ENCODE measurements at places on chromosomes 16 and 17. TPM values are rescaled to one million over a fixed set of nuclear protein-coding genes. Genes with fewer than 3 reads are reported as not detected.

DNA sequence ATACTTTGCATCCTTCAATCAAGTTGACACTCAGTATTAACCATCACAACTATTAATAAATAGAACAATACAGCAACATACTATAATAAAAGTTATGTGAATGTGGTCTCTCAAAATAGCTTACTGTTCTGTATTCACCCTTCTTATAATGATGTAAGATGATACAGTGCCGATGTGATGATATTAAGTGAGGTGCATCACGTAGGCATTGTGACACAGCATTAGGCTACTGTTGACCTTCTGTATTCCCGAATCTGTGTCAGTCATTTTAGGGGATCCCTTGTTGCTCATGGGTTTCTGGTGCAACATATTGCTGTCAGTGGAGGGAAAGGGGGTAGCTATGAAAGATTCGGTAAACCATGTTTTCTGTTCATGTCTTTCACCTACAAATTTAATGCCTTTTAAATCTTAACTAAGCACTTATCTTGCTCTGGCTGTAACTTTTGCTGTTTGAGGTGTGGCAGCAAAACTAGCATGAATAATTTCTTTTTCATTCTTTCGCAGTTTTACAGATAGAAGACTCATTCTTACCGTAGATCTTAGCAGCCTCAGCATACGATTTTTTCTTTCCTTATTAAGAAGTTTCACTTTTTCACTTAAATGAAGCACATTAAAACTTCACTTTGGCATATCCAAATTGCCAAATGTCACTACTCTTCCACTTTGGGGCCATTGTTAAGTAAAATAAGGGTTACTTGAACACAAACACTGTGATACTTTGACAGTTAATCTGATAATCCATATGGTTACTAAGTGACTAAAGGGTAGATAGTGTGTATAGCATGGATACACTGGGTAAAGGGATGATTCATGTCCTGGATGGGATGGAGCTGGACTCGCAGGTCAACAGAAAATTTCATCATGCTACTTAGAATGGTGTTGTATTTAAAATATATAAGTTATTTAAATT, 29.6 kb downstream of the NFAT5 start:
- no peaks in the 10 kb centered on the region for H3K27me3 ChIP-seq
- no peak overlapping the region for H3K27ac ChIP-seq
- no peak overlapping the region for H3K4me3 ChIP-seq
- H3K4me1 ChIP-seq = peaks cover 2% of the 10 kb centered on the region

DNA sequence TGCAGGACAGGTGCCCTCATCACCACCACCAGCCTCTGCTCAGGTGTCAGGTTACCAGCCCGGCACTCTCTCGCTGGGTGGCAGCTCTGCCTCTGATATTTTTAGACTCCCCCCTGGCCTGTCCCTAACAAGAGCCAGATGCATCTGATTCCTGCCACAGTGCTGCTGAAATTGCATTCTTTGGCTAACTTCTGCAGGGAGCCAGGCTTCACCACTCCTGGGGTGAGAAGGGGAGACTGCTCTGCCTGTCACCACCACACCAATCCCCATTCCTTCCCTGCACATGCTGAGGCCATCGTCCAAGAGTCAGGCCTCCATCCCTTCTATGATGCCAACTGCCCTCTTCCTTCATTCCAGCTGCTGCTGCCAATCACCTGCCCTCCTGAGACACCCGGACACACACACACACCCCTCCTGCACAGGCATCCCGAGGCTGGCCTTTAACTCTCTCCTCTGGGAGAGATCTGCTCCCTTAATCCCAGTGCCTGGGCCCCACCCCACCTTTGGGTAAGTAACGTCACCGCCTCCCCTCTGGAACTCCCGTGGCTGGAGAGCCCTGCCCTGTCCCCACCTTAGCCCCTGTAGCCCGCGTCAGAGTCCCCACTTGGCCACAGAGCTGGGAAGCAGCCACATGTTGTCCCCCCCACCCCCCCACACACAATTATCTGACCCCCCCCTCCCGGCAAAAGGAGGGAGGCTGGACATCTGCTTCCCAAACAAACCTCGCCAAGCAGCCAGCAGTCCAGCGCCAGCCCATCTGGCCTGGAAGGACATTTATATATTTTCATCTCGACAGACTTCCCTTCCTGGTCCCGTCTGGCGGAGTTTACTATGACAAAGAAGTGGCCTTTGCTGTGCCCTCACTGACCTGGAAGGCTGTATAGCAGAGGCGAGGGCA, 2.8 kb downstream of the EMP2 start:
- H3K4me3 ChIP-seq = peak overlapping the region; percentile 94
- H3K36me3 ChIP-seq = no peaks in the 10 kb centered on the region
- DNase-seq = no peak

GRCh38 chr16:67516296-67517154, 12.1 kb upstream of the RIPOR1 start:
- DNase-seq = peak; percentile 79
- H3K27me3 ChIP-seq = no peaks in the 10 kb centered on the region
- H3K4me1 ChIP-seq = peaks cover 14% of the 10 kb centered on the region
- no peaks in the 10 kb centered on the region for H3K36me3 ChIP-seq
- H3K4me3 ChIP-seq = no peak overlapping the region

GRCh38 chr16:25143928-25144327, 32.4 kb downstream of the LCMT1 start:
- no peaks in the 10 kb centered on the region for H3K36me3 ChIP-seq
- no peak for DNase-seq
- H3K4me3 ChIP-seq = no peak overlapping the region
- H3K27ac ChIP-seq = no peak overlapping the region
- no peaks in the 10 kb centered on the region for H3K27me3 ChIP-seq
- no peaks in the 10 kb centered on the region for H3K4me1 ChIP-seq

GRCh38 chr17:35453171-35453570, 4.6 kb upstream of the SLFN13 start:
- DNase-seq = no peak
- no peak overlapping the region for H3K4me3 ChIP-seq
- peaks cover 6% of the 10 kb centered on the region for H3K27me3 ChIP-seq
- no peak overlapping the region for H3K27ac ChIP-seq
- H3K4me1 ChIP-seq = no peaks in the 10 kb centered on the region
- no peaks in the 10 kb centered on the region for H3K36me3 ChIP-seq

GRCh38 chr17:78679495-78680395, 102.3 kb downstream of the CYTH1 start:
- peaks cover 7% of the 10 kb centered on the region for H3K4me1 ChIP-seq
- H3K27me3 ChIP-seq = no peaks in the 10 kb centered on the region
- no peak overlapping the region for H3K4me3 ChIP-seq

CFAP119 gene
- 0.77 TPM for total RNA-seq

VMO1 gene
- total RNA-seq = 1.5 TPM

ZG16 gene
- not detected for total RNA-seq

RECQL5 gene
- 18.5 TPM for total RNA-seq

NLGN2 gene
- 12.1 TPM for total RNA-seq

HOXB7 gene
- total RNA-seq = 6.4 TPM

WSCD1 gene
- 0.51 TPM for total RNA-seq
